Upper lobe of right lung (tissue), 1 donor: ENCODE measurements at places on chromosomes 2 and 18. TPM values are rescaled to one million over a fixed set of nuclear protein-coding genes. Genes with fewer than 3 reads are reported as not detected.

Gene LAMA3
- 139 TPM for total RNA-seq

- no peak for DNase-seq
Observed at GRCh38 chr2:72803151-72803550, 22.7 kb downstream of the EXOC6B start.

- DNase-seq = no peak
Observed at GRCh38 chr2:31764169-31764568, 183.4 kb upstream of the SRD5A2 start.

GRCh38 chr2:160054984-160055725 lies 7.3 kb downstream of the PLA2R1 start:
- no peak for DNase-seq

Gene AOX1
- 24.3 TPM for total RNA-seq

Gene NIFK
- total RNA-seq = 36.4 TPM

Gene ST6GAL2
- total RNA-seq = 2.5 TPM

GRCh38 chr2:224937887-224938286 lies 104.4 kb downstream of the DOCK10 start:
- DNase-seq = no peak

DNA sequence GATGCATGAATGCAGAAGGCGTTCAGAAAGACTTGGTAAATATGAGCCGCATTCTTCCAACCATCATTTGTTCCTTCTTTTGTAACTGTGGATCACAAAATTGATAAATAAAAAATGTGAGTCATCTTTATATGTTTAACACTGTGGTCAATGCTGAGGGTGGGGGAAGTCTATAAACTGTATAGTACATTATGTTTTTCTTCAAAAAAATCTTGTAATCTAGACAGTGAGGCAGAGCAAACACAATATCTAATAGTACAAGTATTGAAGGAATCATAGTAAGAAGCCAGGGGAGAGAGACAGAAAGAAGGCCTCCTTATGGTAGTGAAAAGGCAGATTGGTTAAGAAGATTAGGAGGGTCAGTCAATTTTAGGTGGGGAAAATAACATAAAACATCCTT lies 30.7 kb upstream of the CALCRL start:
- DNase-seq = no peak
